ENCODE measurements at places on chromosomes 5 and 9. TPM values are rescaled to one million over a fixed set of nuclear protein-coding genes. Genes with fewer than 3 reads are reported as not detected.
A peak's percentile ranks its signal among the peaks of the same experiment; 100 is the strongest.

- no peak for DNase-seq
- H3K4me1 ChIP-seq = peaks cover 14% of the 10 kb centered on the region
- no peak overlapping the region for H3K27ac ChIP-seq
- no peaks in the 10 kb centered on the region for H3K27me3 ChIP-seq
- H3K36me3 ChIP-seq = peaks cover 18% of the 10 kb centered on the region
These were observed 12.0 kb downstream of the MACROH2A1 start for GRCh38 chr5:135386886-135387628.

DNA sequence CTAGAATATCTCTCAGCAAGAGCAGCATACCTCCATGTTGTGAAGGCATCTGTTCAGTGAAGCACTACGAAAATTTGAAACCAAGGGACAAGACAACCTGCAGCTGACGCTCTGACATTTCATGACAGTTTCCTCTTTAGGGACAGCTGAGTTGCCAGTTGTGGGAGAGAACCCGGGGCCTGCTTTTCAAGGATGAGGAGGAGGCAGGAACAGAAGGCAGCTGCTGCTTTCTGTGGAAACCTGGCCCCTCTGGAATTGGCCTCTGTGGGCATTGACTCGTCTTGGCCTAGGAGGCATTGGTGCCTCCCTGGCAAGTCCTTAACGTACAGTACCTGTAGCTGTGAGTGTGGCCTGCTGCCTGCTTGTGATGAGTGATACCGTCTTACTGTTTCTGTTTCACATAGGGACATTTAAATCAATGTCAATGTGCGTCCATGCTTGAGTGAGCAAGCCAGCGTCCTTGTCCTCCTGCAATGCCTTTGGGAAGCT is 21.6 kb downstream of the SLC46A2 start:
- no peak overlapping the region for H3K4me3 ChIP-seq
- peaks cover 3% of the 10 kb centered on the region for H3K36me3 ChIP-seq
- DNase-seq = no peak
- peaks cover 29% of the 10 kb centered on the region for H3K4me1 ChIP-seq

DNA sequence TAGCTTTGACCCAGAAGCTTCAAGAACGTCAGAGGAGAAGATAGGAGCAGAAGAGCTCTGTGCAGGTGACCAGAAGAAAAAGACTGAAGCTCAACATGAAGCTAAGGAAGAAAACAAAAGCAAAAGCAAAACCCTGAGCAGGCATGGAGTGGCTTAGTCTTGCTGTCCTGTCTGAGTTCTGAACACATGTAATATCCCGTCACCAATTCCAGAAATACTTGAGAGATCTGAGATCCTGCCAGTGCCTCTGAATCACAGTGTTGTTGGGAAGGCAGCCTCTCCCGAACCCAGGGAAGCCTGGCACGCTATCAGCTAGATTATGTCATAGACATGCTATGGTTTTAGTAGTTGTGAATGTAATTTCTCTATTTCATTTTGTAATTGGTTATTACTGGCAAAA is 235.7 kb downstream of the ICE1 start:
- H3K36me3 ChIP-seq = no peaks in the 10 kb centered on the region
- no peak overlapping the region for H3K27ac ChIP-seq
- no peaks in the 10 kb centered on the region for H3K27me3 ChIP-seq

- H3K36me3 ChIP-seq = no peaks in the 10 kb centered on the region
- H3K27me3 ChIP-seq = peaks cover 40% of the 10 kb centered on the region
- H3K4me1 ChIP-seq = peaks cover 32% of the 10 kb centered on the region
These were observed 833 bp downstream of the GAS1 start for GRCh38 chr9:86946201-86947145.

IL13 gene
- total RNA-seq = not detected

SPINK6 gene
- not detected for total RNA-seq

DNA sequence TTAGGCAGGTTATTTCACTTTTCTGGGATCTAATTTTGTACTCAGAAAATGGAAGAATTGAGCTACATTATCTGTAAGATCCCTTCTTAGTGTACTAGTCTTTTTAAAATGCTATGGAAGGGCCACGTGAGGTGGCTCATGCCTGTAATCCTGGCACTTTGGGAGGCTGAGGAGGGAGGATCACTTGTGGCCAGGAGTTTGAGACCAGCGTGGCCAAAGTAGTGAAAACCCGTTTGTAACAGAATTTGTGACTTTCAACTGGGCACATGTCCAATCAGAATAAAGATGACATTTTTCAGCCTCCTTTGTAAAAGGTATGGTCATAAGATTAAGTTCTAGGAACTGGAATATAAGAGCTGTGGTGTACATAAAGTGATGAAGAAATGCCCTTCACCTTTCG is 3.1 kb upstream of the RAB3C start:
- H3K4me1 ChIP-seq = peaks cover 14% of the 10 kb centered on the region
- no peak overlapping the region for H3K4me3 ChIP-seq
- no peak overlapping the region for H3K27ac ChIP-seq

- peaks cover 16% of the 10 kb centered on the region for H3K4me1 ChIP-seq
- peak overlapping the region; percentile 76 for H3K4me3 ChIP-seq
- no peak for DNase-seq
- H3K27me3 ChIP-seq = peaks cover 28% of the 10 kb centered on the region
- H3K27ac ChIP-seq = peak overlapping the region; percentile 95
- H3K36me3 ChIP-seq = peaks cover 6% of the 10 kb centered on the region
These were observed 1.2 kb downstream of the PDLIM7 start for GRCh38 chr5:177496070-177496726.

- peak overlapping the region; percentile 23 for H3K4me3 ChIP-seq
- peaks cover 85% of the 10 kb centered on the region for H3K27me3 ChIP-seq
- DNase-seq = no peak
- H3K27ac ChIP-seq = no peak overlapping the region
These were observed 2.5 kb downstream of the PRDM6 start for GRCh38 chr5:123091298-123092222.

GRCh38 chr5:71969460-71969859 is 137.8 kb upstream of the MAP1B start:
- DNase-seq = no peak
- H3K36me3 ChIP-seq = no peaks in the 10 kb centered on the region
- no peaks in the 10 kb centered on the region for H3K27me3 ChIP-seq
- H3K27ac ChIP-seq = no peak overlapping the region

C9orf57 gene
- not detected for total RNA-seq

- H3K27me3 ChIP-seq = no peaks in the 10 kb centered on the region
- H3K4me3 ChIP-seq = peak overlapping the region; percentile 66
- H3K36me3 ChIP-seq = peaks cover 45% of the 10 kb centered on the region
These were observed 84.8 kb downstream of the WNK2 start for GRCh38 chr9:93268551-93269314.

Data from progenitor cell of endocrine pancreas (in vitro differentiated cells).